ENCODE measurements at places on chromosomes 2 and 18.
A peak's percentile ranks its signal among the peaks of the same experiment; 100 is the strongest.

- no peak for DNase-seq
These were observed 268.3 kb downstream of the FBXO15 start for GRCh38 chr18:73879328-73879727.

DNA sequence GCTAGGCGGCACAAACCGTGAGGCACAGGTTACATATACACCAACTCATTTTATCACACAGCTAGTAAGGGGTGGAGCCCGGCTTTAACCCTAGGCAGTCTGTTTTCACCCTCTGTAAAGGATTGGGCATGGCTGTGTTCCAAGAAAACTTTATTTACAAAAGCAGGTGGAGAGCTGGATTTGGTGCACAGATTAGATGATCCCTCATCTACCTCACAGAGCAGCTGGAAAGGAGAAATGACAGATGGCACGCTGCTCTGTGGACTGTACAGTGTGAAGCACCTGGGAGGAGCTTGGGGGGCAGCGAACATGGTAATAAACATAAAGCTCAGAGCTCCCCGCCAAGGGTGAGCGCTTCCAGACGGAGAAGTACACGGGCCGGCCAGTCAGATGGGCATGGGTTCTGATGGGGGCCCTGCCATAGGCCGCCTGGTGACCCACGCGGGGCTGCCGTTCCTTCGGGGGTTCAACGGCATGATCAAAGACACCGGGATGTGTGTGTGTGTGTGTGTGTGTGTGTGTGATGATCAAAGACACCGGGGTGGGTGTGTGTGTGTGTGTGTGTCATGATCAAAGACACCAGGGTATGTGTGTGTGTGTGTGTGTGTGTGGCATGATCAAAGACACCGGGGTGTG lies 862 bp upstream of the TMEM177 start:
- DNase-seq = peak; percentile 89

- DNase-seq = no peak
These were observed 119.5 kb upstream of the SMIM21 start for GRCh38 chr18:75546964-75547363.

GRCh38 chr2:67642046-67642382 lies 244.9 kb downstream of the ETAA1 start:
- no peak for DNase-seq

DNA sequence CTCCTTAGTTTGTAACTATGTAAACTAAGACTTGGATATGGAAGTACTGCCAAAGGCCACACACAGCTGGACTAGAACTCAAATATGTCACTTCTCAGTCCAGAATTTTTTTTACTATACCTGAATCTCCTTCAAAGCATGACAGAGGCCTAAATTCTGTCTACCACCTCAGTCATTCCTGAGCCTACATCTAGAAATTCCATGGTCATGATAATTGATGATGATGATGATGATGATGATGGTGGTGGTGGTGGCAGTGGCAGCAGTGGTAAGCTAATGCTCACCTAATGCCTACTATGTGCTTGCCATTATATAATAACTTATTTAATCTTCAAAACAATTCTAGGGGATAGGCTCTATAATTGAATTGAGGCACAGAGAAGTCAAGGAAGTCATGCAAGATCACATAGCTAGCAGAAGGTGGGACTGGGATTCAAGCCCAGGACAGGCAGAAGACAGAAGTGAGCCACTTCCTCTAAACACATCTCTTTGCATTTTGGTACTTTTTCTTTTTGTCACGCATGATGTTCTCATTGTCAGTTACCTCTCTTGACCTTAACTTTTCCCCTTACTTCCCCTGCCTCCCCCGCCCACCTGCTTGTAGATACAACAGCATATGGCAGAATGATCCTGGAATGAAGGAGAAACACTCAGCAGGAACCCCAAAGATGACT lies 539.3 kb downstream of the TNS1 start:
- DNase-seq = no peak

DNA sequence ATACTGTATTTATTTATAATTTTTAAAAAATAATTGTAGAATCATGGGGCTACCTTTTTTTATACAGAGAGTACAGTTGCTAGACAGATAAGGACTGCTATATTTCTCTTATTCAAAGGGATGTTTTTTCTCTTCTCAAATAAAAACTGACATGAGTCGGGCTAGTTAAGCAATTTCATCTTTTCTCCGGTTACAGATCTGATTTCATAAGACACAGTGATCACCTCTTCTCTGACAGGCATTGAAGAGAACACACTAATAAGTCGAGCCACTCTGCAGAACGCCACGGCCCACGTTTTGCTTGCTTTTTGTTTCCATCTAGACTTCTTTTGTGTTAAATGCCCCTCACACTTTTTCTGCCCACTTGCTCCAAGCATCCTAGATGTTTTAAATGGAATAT lies 85.4 kb downstream of the HNRNPLL start:
- no peak for DNase-seq

All from NCI-H1092 treated with DMSO at 0.1 percent for 48 hours (cell line).